ENCODE measurements at places on chromosomes 2 and 18.

GRCh38 chr2:173571021-173571821 lies 216.5 kb downstream of the CDCA7 start:
- DNase-seq = no peak

DNA sequence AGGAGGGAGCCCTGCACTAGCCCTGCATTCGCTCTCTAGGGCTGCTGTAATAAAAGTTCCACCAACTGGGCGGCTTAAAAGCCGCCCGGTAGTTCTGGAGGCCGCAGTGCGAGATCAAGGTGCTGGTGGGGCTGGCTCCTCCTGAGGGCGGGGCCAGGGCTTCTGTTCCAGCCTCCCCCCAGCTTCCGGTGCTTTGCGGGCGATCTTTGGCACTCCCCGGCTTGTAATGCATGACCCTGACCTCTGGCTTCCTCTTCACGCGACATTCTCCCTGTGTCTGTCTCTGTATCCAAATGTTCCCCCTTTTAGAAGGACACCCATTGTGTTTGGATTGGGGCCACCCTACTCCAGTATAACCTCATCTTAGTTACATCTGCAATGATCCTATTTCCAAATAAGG lies 84.5 kb downstream of the ZCCHC2 start:
- no peak for DNase-seq

DNA sequence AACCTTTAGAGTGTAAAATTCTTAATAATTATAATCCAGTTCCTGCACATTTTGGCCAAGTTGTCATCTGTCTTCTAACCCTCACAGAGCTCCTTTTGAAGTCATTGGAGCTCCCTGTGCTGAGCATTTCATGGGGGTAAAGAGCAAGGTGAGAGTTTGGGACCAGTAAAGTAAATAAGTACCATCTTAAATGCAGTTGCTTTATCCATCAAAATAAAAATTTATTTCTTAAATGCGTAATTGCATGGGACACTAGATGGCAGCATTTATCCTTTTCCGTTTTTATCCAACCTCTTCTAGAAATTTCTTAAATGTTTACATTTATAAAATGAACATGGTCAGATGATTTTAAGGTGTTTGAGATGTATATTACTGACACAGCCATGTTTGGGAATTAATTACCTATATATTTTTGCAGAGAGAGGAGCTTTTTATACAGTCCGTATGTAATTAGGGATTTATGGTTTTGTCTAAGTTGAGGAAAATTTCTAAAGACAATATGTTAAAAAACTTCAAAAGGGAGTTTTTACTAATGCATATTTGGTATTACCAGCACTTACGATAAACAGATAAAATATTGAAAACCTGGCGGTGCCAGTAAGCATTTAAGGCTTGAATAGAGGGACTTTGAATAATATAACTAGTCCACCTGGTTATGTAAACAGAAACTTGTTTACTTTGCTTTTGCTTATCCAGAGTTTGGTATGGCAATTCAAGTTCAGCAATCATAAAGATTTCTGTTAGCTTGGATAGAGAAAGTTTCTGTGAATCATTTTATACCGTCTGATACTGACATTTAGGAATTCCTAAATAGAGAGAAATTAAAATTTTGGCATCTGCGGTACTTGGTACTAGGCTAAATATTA lies 54.5 kb downstream of the ACSL3 start:
- no peak for DNase-seq

DNA sequence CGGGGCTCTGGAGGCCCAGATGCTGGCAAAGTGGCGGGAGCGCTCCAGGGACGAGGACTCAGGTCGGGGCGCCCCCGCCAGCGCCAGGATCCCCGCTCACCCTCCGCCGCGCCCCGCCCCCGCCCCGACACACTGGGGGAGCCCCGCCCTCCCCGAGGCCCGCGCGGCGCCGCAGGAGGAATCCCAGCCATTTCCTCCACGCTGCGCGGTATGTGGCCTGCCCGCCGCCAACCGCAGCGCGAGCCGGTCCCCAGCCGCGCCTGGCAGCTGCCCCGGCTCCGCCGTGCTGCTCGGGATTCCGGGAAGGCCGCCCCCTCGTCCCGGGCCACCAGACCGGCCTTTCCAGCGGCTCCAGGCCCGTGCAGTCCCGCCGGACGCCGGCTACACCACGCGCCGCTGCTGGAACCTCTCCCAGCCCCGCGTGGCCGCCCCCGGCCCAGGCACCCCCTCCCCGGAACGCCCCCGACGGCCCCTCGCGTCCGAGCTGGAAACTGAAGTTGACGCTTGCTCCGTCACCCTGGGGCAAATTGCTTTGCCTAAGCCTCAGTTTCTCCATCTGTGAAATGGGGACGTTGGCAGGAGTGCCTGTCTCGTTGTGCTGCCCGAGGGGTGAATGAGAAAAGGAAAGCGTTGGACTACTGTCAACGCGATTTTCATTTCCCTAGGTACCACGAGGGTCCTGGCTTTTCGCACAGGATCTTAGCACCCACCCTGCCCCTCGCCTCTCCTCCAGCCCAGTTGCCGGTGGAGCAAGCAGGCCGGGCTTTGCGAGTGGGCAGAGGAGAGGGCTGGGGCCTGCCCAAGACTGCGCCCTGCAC lies 53.6 kb downstream of the PKDCC start:
- DNase-seq = no peak

GRCh38 chr2:29527947-29528346 lies 393.4 kb downstream of the ALK start:
- DNase-seq = no peak

- no peak for DNase-seq
These were observed 165.3 kb downstream of the TNS1 start for GRCh38 chr2:217837530-217837929.

GRCh38 chr18:49565612-49566011 lies 3.8 kb downstream of the LIPG start:
- DNase-seq = no peak

GRCh38 chr2:8877894-8878293 lies 40.5 kb upstream of the KIDINS220 start:
- DNase-seq = no peak

DNA sequence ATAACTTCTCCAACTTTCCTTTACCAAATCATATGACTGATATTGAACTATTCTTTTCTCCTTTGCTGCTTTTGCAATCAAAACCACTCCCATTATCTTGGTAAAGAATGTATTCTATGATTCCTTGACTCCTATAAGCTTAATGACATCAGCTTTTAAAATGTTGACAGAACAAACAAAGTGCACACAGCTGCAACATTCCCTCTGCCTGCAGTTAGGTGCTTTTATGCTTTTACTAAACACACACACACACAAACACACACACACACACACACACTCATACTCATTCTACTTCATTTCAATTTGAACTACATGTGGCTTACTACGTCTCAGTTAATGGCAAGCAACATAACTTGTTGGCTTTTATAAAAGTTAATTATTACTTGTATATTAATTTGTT lies 946.6 kb downstream of the DPP10 start:
- DNase-seq = no peak

DNA sequence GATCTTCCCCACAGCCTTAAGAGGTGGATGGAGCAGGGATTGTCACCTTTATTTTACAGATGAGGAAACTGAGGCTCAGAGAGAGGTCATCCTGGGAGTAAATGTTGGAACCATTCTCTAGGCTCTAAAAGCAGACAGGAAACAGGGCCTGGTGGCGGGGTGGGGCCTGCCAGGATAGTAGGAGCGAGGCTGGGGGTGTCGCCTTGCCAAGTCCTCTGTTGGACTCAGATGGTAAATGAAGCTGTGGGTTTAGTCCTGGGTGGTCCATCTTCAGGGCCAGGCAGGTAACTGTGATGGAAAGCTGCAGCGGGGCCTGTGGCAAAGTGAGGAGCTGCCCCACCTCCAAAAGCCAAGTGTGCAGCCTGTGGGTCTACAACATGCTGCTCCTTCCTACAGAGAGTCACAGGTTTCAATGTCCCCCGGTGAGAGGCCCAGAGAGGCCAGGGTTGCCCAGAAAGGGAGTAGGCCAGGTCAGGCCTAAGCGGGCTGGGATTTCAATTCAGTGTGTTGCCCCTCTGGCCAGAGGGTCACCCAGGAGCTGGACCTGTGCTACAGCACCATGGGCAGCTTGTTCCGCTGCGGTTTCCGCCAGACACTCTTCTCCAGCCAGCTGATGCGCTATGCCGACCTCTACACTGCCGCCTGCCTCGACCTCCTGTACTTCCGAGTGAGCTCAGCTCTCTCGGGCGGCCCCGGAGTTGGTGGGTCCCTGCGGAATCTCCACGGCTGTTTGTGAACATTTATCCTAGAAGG lies 6.6 kb downstream of the NT5DC4 start:
- no peak for DNase-seq

- no peak for DNase-seq
These were observed 133.2 kb upstream of the EPAS1 start for GRCh38 chr2:46163804-46164528.

GRCh38 chr2:113142290-113142689 lies 14.9 kb downstream of the IL1RN start:
- DNase-seq = no peak

GRCh38 chr2:71923143-71923525 lies 224.5 kb downstream of the CYP26B1 start:
- peak; percentile 91 for DNase-seq

DNA sequence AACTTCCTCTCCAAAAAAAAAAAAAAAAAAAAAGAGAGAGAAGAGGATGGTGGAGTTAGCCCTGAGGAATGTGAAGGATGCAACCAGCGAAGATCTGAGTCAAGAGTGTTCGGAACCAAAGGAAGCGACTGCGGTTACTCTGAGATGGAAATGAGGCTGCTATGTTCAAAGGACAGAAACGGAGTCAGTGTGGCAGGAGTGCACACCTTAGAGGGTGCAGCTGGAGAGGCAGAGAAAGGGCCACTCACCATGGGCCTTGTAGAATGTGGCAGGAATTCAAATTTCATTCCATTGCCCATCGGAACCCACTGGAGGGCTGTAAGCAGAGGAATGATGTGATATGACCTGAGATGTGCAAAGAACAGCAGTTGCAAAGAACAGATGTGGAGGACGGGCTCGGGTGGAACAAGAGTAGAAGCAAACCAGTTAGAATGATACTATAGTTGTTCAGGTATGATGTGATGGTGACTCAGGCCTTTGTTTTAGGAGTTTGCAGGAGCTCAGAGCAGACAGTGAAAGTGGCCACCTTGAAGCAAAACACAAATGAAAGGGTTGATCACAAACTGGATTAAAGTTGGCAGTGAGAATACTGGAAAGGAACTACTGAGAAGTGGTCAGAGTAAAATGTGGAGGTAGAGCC lies 22.6 kb downstream of the ITGA6 start:
- DNase-seq = no peak

DNA sequence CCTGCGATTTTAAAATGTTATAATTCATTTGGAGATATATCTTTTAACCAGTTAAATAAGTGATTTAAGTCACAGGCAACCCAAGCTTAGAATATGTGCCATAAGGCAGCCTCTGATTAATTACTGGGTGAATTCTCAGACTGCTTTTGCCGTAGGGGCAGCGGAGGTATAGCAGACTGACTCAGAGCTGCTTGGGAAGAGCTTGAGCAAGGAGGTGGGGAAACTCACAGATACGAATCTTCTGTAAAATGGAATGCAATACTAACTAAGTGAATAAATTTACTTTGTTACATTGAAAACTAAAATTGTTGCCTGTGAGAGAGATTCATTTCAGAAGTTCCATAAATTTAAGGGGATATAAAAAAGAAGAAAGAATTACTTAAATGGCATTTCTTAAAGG lies 115.4 kb downstream of the KYNU start:
- DNase-seq = no peak

DNA sequence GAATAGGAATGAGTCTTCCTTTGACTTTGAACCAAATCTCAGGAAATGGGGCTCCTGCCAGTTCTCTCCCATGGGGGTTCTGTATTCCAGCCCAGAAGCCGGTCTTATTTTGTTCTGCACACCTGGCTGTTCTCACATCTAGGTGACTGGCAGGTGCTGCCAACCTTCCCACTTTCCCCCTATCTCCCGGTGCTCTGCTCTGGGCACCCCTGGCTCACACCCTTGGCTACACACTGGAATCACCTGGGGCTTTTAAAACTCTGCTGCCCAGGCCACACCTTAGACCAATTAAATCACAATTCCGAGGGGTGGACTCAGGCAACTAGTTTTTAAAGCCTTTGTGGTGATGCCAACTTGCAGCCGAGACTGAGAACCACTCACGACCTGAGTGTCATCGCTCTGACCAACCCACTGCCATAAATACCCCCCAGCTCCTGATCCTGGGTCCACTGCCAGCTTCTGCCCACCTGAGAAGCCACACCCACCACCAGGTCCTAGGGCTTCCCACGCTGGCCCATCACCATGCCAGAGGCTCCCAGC lies 69.2 kb downstream of the KCNF1 start:
- DNase-seq = no peak

DNA sequence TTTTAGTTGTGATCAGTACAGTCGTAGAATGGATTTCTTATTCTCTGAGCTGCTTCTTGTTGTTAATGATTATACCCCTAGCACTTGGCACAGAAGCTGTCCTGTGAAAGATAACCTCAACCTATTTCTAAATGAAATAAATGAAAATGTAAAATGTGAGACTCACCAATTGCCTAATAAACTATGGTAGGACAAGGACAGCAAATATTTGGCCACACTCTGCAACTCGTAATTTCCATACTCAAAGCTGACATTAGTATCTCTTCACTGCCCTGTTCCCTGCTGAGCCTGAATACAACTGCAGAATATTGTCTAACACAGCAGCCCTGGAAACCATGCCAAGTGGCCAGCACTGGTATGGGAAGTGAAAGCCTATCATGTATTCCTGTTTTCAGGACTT lies 34.5 kb downstream of the TMEM182 start:
- DNase-seq = no peak

GRCh38 chr2:34311816-34312215 lies 712.7 kb upstream of the FAM98A start:
- no peak for DNase-seq

DNA sequence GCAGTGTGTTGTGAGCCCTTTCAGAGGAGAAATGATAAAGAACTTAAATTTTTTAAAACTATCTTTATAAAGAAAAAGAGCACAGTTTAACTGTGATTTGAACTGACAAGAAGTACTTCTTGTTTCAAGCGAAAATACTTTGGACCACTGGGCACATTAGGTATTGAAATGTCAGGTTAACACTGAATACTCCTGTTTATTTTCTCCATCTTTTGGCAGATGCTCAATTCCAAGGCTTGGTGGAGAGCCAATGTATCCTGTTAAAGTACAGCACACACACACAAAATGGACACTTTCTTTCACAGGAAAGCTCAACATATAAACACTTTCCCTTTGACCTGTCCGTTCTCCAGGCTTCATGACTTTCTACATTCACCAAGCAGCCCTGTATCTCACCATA lies 32.6 kb upstream of the SP3 start:
- DNase-seq = no peak

- DNase-seq = no peak
These were observed 32.9 kb downstream of the SMAD7 start for GRCh38 chr18:48917579-48918517.
